ENCODE measurements at places on chromosomes 7 and 10.

GRCh38 chr7:147485660-147486210 is 1104.8 kb upstream of the C7orf33 start:
- no peak for DNase-seq

GRCh38 chr10:75513292-75513885 is 82.0 kb downstream of the LRMDA start:
- DNase-seq, result no peak

DNA sequence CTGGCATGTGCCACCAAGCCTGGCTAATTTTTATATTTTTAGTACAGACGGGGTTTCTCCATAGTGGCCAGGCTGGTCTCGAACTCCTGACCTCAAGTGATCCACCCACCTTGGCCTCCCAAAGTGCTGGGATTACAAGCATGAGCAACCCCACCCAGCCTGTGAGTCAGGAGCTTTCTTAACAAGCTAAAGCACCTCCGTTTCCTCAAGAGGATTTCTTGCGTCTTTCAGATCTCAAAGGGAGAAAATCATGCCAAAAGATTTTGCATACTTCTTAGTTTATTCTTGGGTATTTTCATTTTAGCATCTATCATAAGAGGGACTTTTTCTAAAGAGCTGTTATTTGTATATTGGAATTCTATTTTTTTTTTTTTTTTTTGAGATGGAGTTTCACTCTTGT is 47.9 kb upstream of the FOXK1 start:
- DNase-seq, result no peak

GRCh38 chr7:1431634-1432380 is 27.5 kb downstream of the MICALL2 start:
- DNase-seq, result no peak

DNA sequence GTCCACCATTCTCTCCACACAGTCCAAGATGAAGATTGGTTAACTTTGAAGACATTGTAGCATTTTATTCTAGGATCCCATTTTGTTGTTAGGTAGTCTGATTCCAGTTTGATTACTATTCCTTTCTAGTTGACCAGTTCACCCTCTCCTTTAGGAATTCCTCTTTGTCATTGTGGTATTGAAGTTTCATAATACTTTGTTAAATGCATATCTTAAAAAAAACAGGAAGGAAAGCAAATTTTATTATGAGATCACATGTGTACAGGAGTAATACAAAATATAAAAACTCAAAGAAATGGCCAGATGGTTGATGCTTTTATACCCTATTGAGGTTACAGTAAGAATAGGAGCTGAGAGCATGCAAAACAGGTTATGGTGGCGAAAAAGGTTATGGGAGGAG is 15.5 kb upstream of the SEMA3C start:
- DNase-seq, result no peak

- no peak for DNase-seq
Measured at GRCh38 chr10:101289541-101289940, 60.3 kb upstream of the LBX1 start.

DNA sequence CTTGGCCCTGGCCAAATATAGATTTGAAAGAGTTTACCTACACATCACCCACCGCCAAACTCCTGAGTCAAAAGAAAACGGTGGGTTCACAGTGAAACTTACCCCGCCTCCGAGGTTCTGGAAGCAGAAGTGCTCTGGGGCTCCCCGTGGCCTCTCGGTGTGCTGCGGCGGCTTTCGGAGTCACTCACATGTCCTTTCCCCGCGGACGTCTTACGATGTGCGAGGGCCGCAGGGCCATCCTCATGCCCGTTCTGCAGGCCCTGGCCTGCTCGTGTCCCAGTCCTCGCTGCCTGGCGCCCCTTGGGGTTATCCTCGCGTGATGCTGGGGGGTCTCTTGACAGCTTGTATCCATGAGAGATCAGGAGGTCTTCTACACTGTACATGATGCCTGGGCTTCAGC is 12.0 kb downstream of the JCAD start:
- DNase-seq, result no peak

DNA sequence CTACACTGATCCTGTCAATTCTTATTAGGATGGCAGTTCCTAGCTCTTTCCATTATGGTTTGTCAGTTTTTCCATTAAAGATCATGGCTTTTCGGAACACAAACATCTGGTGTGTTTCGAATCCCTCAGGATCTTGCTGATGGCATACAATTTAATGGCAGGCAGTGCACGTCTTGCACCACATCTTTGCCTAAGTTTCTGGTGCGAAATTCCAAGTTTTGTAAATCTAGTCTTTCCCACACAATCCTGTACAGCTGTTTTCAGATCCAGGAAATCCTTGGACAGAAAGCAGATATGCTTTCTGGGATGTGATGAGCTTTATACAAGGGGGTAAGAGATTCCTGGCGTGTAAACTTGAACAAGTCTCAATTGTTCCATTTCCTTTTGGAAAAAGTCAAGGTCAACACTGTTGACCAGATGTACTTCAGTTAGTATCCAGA is 224.3 kb upstream of the PHYHIPL start:
- DNase-seq, result no peak

- DNase-seq, result no peak
Measured at GRCh38 chr10:77909749-77910375, 16.7 kb downstream of the DLG5 start.

DNA sequence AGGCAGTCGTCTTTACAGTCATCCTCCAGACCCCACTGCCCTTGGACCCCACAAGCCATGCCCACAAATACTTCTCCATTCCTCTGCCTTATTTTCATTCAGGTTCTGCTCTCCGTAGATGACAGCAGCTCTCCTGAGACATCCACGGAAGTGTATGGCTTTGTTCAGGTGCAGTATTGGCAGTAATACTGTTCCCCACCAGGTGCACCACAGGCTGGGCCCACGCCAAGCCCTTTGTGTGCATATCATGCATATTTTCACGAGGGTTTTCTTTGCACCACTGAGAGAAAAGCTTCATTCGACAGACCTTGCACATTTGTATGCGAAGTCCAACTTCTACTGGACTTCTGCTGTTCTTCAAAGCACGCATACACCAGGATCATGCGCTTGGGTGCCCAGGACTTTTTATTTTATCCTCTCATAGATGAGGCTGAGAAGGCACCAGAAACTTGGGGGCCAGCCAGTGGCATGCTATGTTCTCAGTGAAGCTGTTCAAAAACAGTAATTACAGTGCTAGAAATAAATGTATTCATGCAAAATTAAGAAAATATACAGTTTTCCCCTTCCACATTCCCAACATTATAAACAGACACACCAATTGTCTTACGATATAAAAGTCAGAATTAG is 37.8 kb upstream of the PITRM1 start:
- DNase-seq, result no peak

All from H7 (cell line).